GM10248 (cell line): ENCODE measurements at places on chromosomes 12 and 14.

- DNase-seq: no peak
Observed at GRCh38 chr12:113220593-113221180, 577 bp upstream of the TPCN1 start.

DNA sequence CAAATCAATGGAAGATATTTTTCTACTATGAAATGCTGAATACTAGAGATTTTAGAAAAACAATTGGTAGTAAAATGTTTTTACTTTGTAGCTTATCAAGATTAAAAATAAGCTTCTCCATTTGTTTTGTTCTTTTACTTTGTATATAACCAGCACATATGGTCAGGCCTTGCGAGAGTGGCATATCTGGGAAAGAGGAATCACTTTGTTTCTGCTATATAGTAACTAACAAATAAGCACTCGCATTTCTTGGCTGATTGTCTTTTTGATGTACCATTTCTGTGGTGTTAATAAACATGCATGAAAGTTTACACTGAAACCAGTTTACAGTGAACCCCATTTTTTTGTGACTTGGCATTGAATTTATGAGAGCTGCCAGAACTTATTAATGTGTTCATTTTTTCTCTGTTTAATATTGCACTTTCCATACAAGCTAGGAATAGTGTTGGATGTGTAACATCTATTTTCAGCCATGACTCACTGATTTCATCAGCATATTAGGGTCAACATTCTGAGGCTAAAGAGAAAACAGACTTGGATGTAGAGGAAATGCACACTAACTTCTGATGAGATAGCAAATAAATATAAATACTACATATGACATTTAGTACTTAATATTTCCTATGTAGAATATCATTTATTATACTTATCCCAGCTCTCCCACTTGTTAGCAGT is 635.5 kb downstream of the KCNH5 start:
- DNase-seq: no peak

- no peak for DNase-seq
Observed at GRCh38 chr12:129207084-129207483, 353.8 kb downstream of the GLT1D1 start.

DNA sequence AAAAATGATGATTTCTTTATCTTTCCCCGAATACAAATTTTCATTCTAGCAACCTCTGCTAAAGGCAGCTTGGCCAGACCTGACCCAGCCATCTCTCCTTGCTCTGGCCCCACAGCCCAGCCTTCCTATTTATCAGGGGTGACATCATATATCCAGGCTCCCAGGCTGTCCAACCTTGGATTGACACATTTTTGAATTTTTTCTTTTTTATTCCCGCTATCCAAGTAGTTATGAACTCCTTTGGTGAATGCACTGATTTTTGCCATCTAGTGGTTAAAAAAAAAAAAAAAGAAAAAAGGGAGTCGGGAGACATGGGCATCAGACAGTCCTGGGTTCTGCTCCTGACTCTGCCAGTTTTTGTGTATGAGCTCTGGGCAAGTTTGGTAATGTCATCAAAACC is 120.5 kb downstream of the PTPN11 start:
- DNase-seq: no peak

DNA sequence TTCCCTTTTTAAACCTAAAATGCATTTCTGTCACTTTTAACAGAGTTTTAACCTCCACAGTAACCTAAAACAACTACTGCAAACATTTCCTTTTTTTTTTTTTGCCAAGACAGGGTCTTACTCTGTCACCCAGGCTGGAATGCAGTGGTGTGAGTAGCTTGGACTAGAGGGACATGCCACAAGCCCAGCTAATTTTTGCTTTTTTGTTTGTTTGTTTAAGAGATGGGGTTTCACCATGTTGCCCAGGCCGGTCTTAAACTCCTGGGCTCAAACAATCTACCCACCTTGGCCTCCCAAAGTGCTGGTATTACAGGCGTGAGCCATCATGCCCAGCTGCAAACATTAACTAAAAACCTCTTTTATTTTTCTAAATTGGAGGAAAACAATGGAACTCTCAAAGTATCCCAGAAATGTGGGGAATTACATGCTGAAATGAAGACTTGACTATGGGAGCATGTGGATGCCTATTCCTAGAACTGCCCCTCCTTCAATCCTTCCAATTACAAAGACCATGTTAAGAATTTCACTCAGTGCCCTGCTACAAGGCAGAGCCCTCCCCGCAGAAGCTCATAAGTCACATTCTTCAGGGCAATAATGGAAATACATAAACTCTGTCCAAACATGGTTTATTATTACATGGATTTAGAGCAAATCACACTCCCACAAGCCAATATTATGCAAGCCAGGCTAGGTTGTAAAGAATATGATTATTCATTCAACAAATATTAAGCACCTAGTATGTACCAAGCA is 66.9 kb downstream of the C12orf56 start:
- DNase-seq: no peak

DNA sequence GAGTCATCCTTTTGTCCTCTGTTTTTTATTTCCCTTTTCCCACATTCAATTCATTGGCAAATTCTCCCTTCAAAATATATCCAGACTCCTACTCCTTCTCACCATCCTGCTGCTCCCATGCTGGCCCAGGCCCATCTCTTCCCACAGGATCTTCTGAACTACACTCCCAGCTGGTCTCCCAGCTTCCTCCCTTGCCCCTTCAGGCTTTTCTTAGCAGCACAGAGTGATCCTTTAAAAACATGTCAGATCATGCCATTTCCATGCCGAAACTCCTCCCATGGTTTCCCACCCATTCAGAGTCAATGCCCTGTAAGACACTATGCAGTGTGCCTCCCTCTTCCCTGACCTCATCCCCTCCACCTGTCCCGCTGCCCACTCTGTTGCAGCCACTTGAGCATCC is 2.4 kb upstream of the KRT84 start:
- no peak for DNase-seq

- no peak for DNase-seq
Observed at GRCh38 chr12:122932207-122932606, 34.1 kb downstream of the ABCB9 start.

GRCh38 chr14:68932231-68932630 is 46.9 kb downstream of the ACTN1 start:
- no peak for DNase-seq

DNA sequence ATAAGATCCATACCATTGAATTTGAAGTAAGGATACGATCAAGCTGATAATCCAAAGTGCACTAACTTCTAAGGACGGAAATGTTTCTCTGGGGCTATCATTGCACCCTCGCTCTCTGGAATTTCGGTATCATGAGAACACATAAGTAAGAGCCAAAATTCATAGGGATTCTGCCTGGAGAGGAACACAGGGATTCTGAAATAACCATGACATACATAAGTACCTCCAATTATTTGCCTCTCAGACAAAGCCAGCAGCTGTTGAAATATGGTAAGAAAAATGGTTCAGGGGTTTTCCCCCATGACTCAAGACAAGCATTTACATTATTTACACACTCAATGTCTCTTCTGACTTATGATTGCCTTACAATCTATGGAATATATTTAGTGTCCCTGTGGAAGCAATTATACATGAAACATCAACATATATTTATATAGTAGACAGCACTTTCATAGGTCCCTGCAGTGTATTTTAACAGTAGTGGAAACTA is 1123.6 kb upstream of the SEL1L start:
- no peak for DNase-seq

- no peak for DNase-seq
Observed at GRCh38 chr14:80523518-80524117, 312.3 kb upstream of the DIO2 start.
